Activated naive CD4-positive, alpha-beta T cell treated with anti-CD3 and anti-CD28 coated beads, Interleukin-2, amount 10 ng/mL, durations not matched to agents 7 days and 5 days (primary cell): ENCODE measurements at places on chromosomes 3 and 15.

- DNase-seq, result no peak
- H3K36me3 ChIP-seq, result peaks cover 3% of the 10 kb centered on the region
- no peak overlapping the region for H3K4me3 ChIP-seq
- H3K27me3 ChIP-seq, result no peaks in the 10 kb centered on the region
Measured at GRCh38 chr15:58448331-58448730, 16.5 kb downstream of the LIPC start.

- H3K27ac ChIP-seq, result no peak overlapping the region
- H3K27me3 ChIP-seq, result peaks cover 31% of the 10 kb centered on the region
- DNase-seq, result no peak
- H3K4me1 ChIP-seq, result peaks cover 22% of the 10 kb centered on the region
Measured at GRCh38 chr3:42655980-42656679, 2.6 kb downstream of the ZBTB47 start.

DNA sequence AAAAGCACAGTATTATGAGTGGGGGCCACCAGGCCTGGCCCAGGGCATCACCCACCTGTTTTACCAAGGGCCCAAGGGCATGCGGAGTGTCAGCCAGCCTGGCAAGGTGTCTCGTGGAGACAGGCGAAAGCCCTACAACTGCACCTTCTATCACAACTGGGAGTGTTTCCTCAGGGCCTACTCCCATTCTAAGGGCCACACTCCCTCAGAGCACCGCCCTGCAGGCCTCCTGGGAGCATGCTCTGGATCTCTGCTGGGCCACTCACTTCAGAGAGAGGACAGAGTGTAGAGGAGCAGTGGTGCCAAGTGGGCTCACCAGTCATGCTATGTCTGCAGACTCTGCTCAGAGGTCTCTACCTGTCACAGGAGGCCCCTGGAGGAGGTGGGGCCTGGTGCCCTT lies 21.2 kb upstream of the CLK3 start:
- peaks cover 56% of the 10 kb centered on the region for H3K36me3 ChIP-seq
- DNase-seq, result no peak
- no peaks in the 10 kb centered on the region for H3K27me3 ChIP-seq
- H3K4me3 ChIP-seq, result no peak overlapping the region

DNA sequence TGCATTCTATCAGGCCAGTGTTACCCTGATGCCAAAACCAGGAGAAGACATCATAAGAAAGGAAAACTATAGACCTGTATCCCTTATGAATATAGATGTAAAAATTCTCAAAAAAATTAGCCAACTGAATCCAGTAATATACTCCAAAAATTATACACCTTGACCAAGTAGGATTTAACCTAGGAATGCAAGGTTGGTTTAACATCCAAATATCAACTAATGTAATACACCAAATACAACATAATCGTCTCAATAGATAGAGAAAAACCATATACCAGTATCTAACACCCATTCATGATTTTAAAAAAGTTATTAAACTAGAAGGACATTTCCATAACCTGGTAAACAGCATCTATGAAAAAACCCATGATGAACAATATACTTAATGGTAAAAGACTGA lies 56.5 kb upstream of the SELENOK start:
- peaks cover under 1% of the 10 kb centered on the region for H3K27me3 ChIP-seq
- H3K4me3 ChIP-seq, result no peak overlapping the region

DNA sequence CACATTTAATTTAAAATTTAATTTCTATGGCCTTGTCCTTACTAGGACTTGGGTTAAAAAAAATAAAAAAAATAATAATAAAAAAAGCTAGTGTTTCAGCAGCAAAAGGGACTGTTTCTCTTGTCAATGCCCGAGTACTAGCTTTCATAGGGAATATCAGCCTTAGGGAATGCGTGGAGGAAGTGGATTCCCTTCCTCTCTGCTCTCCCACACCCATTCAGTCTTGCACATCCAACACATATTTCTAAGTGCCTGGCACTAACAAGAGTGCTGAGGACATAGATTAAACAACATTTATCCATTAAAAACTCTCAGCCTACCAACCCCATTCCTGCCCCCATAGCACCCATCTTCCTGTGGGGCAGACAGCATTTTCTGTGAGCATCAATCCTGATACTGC lies 6.2 kb downstream of the ZNF385D start:
- no peak overlapping the region for H3K4me3 ChIP-seq
- no peak for DNase-seq
- no peaks in the 10 kb centered on the region for H3K4me1 ChIP-seq
- H3K27ac ChIP-seq, result no peak overlapping the region

DNA sequence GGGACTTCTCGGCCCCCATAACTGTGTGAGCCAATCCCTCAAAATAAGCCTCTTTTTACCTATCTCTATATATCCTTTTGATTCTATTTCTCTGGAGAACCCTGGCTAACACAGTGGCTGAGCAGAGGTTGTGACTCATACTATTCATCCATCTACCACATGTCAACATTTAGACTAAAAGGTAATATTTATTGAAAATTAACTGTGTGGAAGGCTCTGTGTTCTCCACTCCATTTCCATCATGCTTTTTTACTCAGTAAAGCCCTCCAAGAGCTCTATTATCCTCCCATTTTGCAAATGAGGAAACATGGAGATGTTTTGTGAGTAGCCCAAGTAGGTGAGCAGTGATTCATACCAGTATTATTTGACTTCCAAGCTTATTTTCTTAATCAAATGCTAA lies 217.9 kb upstream of the DCBLD2 start:
- H3K27me3 ChIP-seq, result no peaks in the 10 kb centered on the region
- DNase-seq, result no peak
- H3K27ac ChIP-seq, result no peak overlapping the region
- no peaks in the 10 kb centered on the region for H3K36me3 ChIP-seq

DNA sequence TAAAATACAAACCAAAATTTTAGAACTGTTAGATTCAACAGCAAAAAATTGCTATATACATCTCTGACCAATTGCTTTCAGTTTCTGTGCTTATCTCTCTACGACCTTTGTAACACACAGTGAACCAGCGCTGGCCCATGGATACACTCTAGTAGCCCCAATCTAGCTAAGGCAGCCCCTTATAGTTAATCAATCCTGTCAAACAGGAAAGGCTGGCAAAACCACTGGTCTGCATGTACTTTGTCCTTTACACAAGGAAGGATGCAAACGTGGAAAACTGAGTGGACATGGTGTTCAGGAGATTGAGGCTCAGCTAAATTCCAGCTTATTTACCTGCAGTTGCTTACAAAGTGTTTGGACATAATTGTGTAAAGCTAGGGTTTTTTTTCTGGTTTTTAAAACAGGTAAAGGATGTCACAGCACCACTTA lies 25.9 kb downstream of the ADGRG7 start:
- H3K27me3 ChIP-seq, result peaks cover 29% of the 10 kb centered on the region
- H3K27ac ChIP-seq, result no peak overlapping the region
- no peak for DNase-seq
- H3K4me3 ChIP-seq, result no peak overlapping the region
- H3K36me3 ChIP-seq, result no peaks in the 10 kb centered on the region

- H3K4me1 ChIP-seq, result no peaks in the 10 kb centered on the region
- H3K36me3 ChIP-seq, result no peaks in the 10 kb centered on the region
- no peak overlapping the region for H3K4me3 ChIP-seq
- DNase-seq, result no peak
- no peaks in the 10 kb centered on the region for H3K27me3 ChIP-seq
Measured at GRCh38 chr3:174548841-174549623, 310.1 kb upstream of the NAALADL2 start.

GRCh38 chr3:111087924-111088469 lies 16.4 kb downstream of the NECTIN3 start:
- H3K27ac ChIP-seq, result no peak overlapping the region
- no peaks in the 10 kb centered on the region for H3K27me3 ChIP-seq
- no peaks in the 10 kb centered on the region for H3K36me3 ChIP-seq
- no peak overlapping the region for H3K4me3 ChIP-seq
- DNase-seq, result no peak

GRCh38 chr15:33865416-33865815 lies 102.9 kb upstream of the CHRM5 start:
- no peak overlapping the region for H3K4me3 ChIP-seq
- no peak overlapping the region for H3K27ac ChIP-seq
- no peak for DNase-seq
- H3K4me1 ChIP-seq, result no peaks in the 10 kb centered on the region
- no peaks in the 10 kb centered on the region for H3K27me3 ChIP-seq
